Keratinocyte (primary cell): ENCODE measurements at places on chromosomes 4 and X. TPM values are rescaled to one million over a fixed set of nuclear protein-coding genes. Genes with fewer than 3 reads are reported as not detected.

The HSFX3 gene
- not detected in 3 replicates for polyA plus RNA-seq

The TDO2 gene
- polyA plus RNA-seq: not detected in 3 replicates

DNA sequence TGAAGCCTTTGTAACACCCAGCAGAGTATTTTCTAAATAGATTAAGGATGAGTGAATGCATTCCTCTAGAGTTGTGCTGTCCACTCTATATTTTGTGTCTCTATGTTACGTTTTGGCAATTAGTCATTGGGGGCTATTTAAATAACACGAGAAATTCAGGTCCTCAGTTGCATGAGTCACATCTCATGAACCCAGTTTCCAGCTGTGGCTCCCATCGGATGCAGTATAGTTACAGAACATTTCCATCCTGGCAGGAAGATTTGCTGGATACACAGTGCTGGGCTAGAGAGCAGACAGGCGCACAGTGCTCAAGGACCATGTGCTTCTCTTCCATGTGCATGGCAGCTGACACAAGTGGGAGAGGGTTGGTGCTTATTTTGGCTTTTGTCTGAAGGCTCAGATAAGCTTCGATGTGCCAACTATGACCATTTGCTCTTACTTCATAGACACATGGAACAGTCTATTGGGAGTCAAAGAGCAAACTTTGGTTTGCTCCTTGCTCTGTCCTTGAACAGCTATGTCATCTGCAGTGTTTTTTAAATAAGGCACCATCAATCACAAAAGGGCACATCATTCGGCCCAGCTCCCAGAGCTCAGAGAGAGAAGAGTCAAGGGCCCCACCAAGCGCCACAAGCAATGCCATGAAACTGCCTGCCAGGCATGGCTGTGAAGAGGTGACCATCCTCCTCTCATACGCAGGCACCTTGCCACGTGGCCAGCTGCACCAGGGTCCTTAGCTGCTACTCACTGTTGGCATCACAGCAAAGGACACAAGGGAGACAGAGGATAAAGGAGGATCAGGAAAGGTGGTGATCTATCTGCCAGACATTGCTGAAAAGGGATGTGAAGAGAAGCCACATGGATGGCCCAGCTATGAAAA is 8.1 kb upstream of the STS start:
- no peak for DNase-seq

DNA sequence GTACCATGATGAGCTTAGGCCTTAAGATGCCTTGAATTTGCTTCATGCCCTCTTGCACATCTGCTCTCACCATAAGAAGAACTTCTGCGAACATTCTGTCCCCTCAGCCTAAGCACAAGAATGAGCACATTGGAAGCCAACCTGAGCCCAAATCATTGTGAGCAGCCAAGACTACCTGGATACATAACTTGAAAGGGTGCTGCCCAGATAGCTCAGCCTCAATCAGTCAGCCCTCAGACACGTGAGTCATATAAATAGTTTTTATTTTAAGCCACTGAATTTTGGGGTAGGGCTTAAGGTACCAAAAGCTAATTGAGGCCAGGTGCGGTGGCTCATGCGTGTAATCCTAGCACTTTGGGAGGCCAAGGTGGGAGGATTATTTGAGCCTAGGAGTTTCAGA is 27.5 kb upstream of the BBS12 start:
- no peak for DNase-seq

DNA sequence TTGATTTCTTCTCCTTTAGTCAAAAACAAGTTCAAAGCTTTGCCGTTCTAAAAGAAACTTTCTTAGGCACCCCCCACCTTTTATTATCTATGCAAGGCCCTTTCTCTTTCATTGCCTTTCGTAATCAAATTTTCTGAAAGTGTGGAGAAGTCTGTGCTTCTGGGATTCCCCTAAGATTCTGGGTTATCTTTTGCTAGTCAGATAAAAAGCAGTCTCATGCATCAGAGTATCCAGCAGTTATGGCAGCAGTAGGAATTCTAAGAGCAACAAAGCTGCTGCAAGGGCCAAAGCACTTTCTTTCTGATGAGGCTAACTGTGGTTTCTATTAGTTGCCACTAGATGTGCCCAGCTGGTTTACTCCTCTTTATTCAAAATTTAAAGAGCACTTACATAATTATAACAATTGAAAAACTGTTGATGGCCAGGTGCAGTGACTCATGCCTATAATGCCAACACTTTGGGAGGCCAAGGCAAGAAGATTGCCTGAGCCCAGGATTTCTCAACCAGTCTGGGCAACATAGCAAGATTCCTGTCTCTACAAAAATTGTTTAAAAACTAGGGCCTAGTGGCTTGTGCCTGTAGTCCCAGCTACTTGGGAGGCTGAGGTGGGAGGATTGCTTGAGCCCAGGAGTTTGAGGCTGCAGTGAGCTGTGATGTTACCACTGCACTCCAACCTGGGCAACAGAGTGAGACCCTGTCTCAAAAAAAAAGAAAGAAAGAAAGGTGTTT is 296.2 kb downstream of the PAPSS1 start:
- no peak for DNase-seq

DNA sequence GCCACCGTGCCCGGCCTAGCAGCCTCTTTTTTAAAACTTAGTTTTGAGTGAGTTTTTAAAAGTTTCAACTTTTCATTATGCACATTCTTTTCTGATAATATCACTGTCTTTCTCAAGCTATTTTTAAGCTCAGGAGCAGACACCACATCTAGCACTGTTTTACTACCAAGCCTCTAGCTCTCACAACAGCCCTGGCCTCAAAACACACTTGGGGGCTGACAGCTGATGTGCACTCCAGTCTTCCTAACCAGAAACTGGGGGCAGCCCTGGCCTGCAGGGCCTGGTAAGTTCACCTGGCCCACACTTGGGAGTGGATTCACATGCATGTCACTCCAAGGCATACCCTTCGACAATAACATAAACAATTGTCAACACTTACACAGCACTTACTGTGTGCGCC is 34.0 kb downstream of the CENPU start:
- DNase-seq: no peak
